CD8-positive, alpha-beta memory T cell (primary cell): ENCODE measurements at places on chromosomes 2 and 18.

GRCh38 chr18:46071653-46072375, at the start of gene PSTPIP2:
Gene PSTPIP2 (minus strand): TSS chr18:46072260. CDS start chr18:46072188, 72 bp downstream.
- peak within 1 kb of the TSS; percentile 64 for H3K27ac ChIP-seq
- peak; percentile 57 for DNase-seq
- H3K27me3 ChIP-seq: no peaks in the 10 kb centered on the region
- peak within 1 kb of the TSS; percentile 60 for H3K4me3 ChIP-seq
- no peaks in the 10 kb centered on the region for H3K36me3 ChIP-seq
- peaks cover 45% of the 10 kb centered on the region for H3K4me1 ChIP-seq

- H3K4me1 ChIP-seq: no peaks in the 10 kb centered on the region
- no peak overlapping the region for H3K27ac ChIP-seq
- no peak overlapping the region for H3K4me3 ChIP-seq
- H3K36me3 ChIP-seq: no peaks in the 10 kb centered on the region
Measured at GRCh38 chr2:145635706-145636427, 1115.9 kb upstream of the ZEB2 start.

GRCh38 chr2:37706334-37707183, 35.1 kb upstream of the CDC42EP3 start:
- H3K36me3 ChIP-seq: no peaks in the 10 kb centered on the region
- no peak overlapping the region for H3K27ac ChIP-seq
- no peak for DNase-seq
- no peaks in the 10 kb centered on the region for H3K27me3 ChIP-seq
- peaks cover 9% of the 10 kb centered on the region for H3K4me1 ChIP-seq

GRCh38 chr2:21070341-21071257, 26.7 kb upstream of the APOB start:
- no peak overlapping the region for H3K27ac ChIP-seq
- no peaks in the 10 kb centered on the region for H3K27me3 ChIP-seq
- no peak overlapping the region for H3K4me3 ChIP-seq
- no peaks in the 10 kb centered on the region for H3K36me3 ChIP-seq
